ENCODE measurements at places on chromosomes 7 and 10.

- DNase-seq = no peak
Measured at GRCh38 chr10:123913688-123914268, 22.2 kb upstream of the CPXM2 start.

DNA sequence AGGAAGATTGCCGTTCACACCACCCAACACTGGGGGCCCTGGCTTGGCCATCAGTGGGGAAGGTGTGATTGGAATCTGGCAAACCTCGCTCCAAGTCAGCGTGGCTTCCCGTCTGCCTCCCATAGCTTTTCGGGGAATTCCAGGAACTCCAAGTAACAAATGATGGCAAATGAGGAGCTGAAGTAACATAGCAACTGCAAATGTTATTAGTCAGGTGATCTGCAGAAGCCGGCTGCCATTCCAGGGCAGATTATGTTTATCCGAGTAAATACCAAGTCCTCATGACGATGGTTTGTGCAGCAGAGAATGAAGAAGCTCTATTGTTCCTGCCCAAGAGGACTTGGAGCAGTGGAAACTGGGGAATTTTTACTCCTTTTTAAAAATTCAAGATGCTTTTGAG, 270.5 kb upstream of the PODXL start:
- no peak for DNase-seq

DNA sequence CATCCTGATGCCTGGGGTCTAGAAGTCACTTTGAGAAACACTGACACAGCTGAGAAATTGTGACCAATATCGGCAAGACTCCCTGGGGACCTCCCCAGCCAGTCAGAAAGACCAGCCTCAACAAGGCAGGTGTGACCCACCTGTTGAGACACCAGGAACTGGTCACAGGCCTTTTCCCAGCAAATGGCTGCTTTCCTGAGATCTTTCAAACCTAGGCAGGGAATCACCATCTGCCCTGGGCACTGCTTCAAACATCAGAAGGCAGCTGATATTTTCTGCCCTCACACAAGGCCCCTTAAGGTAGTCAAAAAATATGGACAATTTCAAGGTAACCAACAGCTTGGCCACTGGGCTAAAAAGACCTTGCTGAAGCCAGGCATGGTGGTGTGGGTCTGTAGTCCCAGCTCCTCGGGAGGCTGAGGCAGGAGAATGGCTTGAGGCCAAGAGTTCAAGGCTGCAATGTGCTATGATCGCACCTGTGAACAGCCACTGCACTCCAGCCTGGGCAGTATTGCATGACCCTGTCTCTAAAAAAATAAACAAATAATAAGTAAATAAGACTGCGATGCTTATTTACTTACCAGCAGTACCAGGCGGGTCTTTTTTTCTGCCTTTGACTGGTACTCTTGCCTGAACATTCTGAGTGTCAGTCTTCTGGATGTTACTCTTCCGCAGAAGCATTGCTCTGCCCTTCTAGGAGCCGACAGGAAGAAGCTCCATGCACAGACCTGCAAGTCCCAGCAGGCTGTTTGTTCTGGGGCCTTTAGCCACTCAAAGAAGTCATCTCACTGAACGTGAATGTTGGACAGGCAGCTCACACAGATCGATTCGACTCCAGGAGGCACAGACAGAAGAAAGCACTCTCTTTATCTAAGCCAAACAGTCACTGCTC, 59.7 kb downstream of the SORBS1 start:
- no peak for DNase-seq

DNA sequence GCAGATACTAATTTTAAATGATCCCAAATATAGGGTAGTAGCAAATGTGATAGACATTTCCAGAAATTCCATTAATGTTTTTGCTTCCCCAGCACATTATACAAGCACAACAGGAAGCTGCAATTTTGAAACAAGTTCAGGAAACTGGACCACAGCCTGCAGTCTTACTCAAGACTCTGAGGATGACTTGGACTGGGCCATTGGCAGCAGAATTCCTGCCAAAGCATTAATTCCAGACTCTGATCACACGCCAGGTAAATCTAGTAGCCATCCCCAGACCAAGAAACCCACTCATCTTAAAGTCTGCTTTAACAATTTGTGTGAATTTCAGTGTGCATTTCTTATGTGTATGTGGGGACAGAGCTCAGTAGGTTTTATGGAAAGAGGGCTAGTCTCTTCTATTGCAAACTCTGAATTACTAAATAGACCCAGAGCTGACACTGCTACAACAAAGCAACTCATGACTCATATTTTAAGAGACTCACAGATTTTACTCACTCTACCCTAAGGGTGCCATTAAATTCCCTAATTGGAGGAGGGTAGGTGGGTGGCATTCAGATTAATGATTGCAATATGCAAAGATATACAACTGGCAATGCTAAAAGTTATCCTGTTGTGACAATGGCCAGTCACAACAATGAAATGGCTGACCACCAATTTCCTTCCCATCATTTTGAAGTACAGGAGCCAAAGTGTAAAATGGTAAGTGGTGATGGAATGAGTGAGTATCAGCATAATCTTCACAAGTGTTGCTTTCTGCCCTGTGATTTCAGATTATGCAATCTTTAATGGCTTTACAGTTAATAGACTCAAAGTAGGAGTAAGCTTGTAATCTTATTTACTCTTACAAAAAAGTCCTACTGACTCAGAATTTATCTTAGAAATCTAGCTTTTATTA, 317.6 kb upstream of the PLXDC2 start:
- no peak for DNase-seq
